ENCODE measurements at places on chromosomes 2 and 18.

GRCh38 chr18:58584200-58585127, 44.4 kb downstream of the ALPK2 start:
- no peak for DNase-seq

- peak; percentile 73 for DNase-seq
Measured at GRCh38 chr2:191115391-191115790, 35.4 kb downstream of the STAT4 start.

DNA sequence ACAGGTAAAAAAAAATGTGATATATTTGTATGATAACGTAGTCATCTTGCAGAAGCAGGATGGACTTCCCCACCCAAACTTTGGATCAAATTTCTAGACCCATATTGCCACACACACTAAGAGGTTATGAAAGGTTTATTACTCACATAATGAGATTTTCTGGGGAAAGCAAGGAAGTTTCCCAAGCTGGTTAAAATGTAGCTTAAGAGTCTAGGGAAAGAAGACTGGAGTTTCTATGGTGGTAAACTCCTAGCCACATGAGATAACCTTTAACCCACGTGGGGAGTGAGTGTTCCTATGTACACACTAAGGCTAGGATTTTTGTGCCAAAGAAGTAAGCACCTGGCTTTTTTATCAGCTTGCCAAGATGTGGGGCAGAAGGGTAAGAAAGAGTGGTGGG, 335.7 kb upstream of the UBE2E3 start:
- no peak for DNase-seq

DNA sequence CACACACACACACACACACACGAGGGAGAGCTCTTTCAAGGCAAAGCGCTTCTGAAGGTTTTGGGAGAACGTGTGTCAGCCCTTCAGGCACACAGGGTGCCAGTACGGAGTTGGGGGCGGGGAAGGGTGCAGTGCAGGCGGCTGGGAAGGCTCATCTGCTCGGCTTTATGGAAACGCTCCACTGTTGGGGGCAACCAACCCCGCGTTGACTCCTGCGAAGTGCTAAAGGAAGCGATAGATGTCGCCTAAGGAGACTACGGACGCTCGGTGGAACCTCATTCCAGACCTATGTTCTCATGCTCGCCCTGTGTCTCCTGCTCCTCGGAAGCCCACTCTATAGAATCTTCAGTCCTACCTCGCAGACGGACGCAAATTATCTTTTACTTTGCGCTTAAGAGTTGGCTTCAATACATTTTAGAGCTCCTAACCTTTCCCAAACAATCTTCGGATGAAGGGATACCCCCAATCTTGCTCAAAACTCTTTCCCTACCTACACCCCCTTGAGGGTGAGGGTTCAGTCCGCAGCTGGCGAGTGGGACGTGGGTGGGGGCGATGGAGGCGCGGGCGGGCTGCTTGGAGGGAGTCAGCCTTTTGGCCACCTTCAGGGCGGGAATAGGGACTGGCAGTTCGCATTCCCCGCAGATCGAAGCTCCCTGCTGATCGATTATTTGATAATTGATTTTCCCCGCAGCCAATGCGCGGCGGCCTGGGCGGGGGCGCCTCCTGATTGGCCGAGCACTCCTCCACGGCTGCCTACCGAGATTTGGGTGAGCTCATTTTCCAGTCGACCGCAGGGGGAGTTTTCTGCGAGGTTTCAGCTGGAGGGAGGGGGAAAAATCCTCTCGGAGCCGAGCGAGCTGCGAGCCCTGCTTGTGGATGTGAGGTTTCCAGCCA, 1.9 kb upstream of the MEIS1 start:
- peak; percentile 39 for DNase-seq

GRCh38 chr2:117562654-117563053, 251.8 kb upstream of the DDX18 start:
- no peak for DNase-seq

GRCh38 chr2:228689053-228689452, 507.6 kb upstream of the SPHKAP start:
- DNase-seq, result no peak

- no peak for DNase-seq
Measured at GRCh38 chr2:148642891-148643416, 1.6 kb upstream of the EPC2 start.

- DNase-seq, result no peak
Measured at GRCh38 chr2:60140185-60140584, 413.3 kb downstream of the BCL11A start.

DNA sequence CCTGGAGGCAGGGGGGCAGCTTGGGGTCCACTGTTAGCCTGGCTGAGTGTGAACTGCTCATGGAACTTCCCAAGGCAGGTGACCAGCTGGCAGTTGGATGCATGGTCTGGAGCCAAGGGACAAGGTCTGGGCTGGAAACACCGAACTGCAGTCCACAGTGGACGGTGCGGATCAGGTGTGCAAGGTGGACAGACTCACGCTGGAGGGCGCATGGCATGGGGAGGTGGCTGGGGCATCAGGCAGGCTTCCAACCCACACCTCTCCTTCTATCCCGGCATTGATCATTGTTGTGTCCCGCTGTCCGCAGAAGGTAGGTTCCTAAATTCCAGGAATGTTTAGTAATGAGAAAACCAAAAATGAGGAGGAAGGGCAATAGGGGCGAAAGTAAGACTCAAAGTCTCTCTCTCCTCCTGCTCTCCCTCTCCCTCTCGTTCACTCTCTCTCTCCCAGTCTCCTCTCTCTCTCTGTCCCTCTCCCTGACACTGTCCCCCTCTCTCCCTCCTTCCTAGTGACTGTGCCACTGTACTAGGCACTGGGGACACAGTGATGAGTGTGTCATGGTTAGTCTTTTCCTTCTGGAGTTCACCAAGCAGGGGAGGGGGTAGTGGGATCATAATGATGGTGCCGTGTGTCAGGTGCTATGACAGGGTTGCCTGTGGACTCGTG, 30.3 kb upstream of the LPIN1 start:
- DNase-seq, result no peak

- DNase-seq, result no peak
Measured at GRCh38 chr2:37154785-37155184, 2.0 kb downstream of the EIF2AK2 start.

DNA sequence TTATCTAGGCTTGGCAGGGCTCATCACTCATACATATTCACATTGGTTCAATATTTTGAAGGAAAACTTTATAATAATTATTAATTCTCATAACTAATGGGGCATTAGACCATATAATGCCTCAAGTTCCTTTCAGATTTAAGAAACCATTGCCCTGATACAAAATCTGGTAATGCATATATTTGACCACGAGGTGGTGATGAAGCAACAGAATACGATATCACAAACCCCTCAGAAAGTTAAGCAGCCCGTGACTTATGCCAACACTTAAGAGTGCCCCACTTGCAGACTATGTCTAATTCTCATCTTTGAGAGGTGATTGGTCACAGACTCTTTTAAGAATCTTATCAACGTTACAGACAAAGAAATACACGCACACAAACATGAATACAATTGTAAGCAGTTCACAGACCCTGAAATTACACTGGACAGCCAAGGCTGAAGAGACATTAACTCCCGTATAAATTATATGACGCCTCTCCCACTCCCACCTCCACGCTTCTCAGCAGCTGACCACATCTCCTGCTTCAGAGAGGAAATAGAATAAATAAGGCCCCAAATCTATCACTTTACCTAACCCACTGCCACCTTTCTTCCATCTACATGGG, 20.7 kb upstream of the DNAH6 start:
- peak; percentile 16 for DNase-seq

DNA sequence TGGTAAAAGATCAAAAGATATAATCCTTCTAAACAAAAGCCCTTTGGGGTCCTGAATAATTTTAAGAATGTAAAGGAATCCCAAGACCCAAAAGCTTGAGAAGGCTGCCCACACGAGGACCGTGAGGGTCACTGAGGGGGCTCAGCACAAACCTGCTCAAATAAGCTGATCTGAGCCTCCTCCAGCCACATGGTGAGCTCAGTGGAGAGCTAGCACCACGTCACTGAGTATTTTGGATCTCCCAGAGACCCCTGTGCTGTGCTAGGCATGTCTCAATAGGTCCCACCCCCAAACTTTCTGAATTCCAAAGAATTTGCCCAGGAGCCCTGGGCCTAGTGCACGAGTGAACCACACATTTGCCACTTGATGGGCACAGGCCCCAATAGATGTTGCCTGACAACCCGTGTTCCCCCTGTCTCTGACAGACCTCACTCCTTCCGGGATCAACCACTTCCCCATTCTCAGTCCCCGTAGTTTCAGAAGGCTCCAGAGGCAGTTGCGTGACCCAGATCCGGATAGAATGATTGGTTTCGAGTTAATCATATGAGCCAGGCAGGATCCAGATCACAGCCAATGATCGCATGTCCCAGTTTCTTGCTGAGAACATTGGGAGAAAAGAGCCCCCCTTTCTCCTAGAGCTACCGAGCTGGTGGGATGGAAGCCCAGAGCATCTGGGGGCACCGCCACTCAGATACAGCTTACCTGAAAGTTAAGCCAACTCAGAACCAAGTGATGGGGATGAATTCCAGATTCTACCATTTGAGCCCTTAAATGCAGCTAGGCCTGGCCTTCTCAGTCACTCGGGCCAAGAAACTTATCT, 203.8 kb downstream of the TNS1 start:
- DNase-seq, result no peak

DNA sequence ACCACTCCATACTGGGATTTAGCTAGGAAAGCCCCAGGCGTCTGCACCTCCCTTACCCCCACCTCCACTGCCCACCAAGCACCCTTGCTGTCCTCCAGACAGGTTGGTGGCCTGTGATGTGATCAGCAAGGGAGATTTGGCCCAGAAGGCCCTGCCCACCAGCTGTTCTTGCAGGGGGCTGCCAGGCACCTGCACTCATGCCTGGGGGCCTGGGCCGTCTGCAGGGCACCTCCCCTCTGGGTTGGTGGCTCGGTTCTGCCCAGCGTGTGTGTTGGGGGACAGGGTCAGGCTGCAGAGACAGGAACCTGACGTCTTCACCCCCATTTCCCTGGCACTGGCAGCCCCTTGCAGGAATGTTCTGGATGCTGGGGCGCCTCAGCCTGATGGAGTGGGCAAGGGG, 5.8 kb downstream of the DNMT3A start:
- DNase-seq, result no peak

DNA sequence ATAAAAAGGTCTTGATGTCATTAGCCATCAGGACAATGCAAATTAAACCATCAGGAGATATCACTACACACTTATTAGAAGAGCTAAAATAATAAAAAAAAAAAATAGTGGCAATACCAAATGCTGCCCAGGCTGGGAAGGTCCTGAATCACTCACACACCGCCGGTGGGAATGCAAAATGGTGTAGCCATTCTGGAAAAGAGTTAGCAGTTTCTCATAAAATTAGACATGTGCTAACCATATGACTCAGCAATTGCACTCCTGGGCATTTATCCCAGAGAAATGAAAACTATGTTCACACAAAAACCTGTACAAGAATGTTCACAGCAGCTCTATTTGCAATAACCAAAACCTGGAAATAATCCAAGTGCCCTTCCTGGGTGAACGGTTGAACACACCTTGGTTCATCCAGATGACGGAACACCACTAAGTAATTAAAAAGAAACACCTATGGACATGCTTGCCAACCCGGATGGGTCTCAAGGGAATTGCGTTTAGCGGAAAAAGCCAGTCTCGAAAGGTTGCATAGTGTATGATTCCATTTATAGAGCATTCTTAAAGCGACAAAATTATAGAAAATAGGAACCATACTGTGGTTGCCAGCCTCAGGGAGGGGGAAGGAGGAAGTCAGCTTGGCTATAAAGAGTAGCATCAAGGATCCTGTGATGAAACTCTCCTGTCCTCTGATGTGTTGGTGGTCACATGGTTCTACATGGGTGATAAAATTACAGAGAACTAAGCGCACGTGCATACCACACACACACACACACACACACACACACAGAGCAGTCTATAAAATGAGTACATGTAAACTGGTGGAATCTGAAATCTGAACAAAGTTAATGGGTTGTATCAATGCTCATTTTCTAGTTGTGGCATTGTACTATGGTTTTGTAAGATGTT, 4.6 kb downstream of the MBP start:
- DNase-seq, result peak; percentile 43

DNA sequence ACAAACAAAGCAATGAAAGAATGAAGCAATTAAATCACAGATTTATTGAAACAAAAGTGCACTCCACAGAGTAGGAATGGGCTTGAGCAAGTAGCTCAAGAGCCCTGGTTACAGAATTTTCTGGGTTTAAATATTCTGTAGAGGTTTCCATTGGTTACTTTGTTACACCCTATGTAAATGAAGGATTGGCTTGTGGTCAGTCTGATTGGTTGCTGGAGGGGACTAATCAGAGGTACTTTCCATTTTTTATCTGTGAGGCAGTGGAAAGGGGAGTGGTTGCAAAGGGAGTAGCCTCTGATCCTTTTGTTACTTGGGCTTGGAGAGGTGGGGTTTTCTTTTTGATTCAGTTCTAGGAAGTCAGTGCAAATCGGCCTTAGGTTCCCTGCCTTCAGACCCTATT, 253.3 kb downstream of the ARL6IP6 start:
- no peak for DNase-seq

GRCh38 chr18:29361843-29362242, 1184.9 kb upstream of the CDH2 start:
- no peak for DNase-seq

GRCh38 chr18:64409511-64409910, 260.6 kb upstream of the LINC00305 start:
- no peak for DNase-seq

- DNase-seq, result no peak
Measured at GRCh38 chr2:11631462-11631861, 38.5 kb downstream of the NTSR2 start.

GRCh38 chr2:45258311-45258710, 249.1 kb upstream of the SIX2 start:
- DNase-seq, result no peak

DNA sequence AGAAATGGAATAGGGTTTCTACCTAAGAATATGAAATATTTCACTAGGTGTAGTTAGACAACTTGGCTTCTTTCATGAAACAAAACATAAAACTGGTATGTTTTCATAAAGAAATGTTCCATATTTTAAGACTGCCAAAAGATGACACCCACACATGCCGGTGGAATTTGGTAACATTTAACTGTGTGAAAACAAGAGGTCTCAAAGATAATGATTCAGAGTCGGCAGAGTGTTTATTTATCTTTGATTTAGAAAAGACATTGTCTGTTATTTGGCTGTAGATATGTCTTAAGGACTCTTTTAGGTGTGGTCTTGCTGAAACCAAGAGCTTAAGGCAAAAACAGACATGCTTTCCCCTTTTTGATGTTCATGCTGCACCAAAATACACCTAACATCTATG, 63.5 kb upstream of the FN1 start:
- DNase-seq, result no peak

- no peak for DNase-seq
Measured at GRCh38 chr2:98269274-98269673, 77.0 kb upstream of the CNGA3 start.

Data from stimulated activated CD4-positive, alpha-beta T cell treated with anti-CD3 and anti-CD28 coated beads, Interleukin-15, amount 100 ng/mL, for 24 hours (primary cell).